ENCODE measurements at places on chromosomes 1 and 21.

DNA sequence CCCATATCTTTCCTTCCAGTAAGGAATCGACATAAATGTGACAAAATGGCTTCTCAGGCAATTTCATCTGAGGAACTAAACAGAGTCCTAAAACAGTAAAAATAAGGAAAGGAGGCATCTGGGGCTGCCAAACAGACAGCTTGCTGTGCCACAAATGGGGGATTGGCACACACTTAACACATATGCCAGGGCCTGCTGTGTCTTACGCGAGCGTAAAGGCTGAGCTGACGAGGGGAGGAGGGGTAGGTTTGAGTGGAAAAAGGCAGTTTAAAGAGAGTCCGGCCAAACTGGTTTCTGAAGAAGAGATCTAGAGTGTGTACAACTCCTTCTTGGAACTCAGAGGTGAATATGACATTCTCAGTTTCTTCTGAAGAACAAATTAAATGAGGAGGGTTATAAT is 244.1 kb upstream of the MAP1LC3C start:
- no peaks in the 10 kb centered on the region for H3K27me3 ChIP-seq
- H3K27ac ChIP-seq: no peak overlapping the region
- no peak overlapping the region for H3K4me3 ChIP-seq
- no peaks in the 10 kb centered on the region for H3K4me1 ChIP-seq
- no peaks in the 10 kb centered on the region for H3K36me3 ChIP-seq

DNA sequence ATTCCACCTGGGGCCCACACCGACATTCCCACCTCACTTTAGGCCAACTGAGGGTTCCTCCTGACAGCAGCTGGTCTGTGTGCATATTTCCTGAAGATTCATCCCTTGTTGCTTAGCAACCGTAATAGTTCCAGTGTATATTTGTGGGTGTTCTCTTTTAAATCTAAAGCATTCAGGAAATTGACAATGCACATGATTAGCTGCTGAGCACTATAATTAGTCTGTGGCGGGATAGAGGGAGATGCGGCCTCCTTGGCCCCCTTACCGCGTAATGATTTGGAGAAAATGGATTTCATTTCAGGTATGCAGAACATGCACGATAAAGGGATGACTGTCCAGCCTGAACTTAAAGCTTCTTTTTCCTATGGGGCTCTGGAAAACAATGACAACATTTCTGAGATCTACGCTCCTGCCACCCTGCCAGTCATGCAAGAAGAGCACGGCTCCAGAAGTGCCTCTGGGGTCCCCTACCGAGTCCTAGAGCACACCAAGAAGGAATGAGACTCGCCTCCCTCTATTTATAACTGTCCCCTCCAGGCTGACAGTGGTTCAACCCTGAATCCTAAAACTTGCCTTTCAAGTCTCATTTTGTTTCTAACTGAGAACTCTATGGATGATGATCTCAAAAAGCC is 33.8 kb upstream of the RCAN3 start:
- no peaks in the 10 kb centered on the region for H3K4me1 ChIP-seq
- H3K4me3 ChIP-seq: no peak overlapping the region
- no peak overlapping the region for H3K27ac ChIP-seq
- no peak for DNase-seq
- no peaks in the 10 kb centered on the region for H3K27me3 ChIP-seq
- peaks cover 3% of the 10 kb centered on the region for H3K36me3 ChIP-seq

DNA sequence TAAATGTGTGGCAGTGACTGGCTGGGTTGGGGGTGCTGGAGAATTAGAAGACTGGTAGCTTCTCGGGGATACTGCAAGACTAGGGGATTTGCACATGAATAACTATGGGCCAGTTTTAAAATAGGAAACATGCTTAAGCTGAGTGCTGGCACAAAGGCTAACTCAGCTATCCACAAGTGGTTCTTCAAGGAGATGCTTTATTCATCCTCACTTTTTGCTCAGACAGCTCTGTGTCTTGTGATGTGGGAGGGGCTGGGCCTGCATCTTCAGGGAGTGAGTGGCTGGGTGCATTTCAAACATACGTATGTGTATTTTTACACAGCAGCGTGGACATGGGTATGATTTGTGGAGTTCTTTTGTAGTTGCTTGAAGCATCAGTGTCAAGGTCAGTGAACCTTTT is 2.3 kb downstream of the COQ8A start:
- no peak overlapping the region for H3K27ac ChIP-seq
- H3K4me3 ChIP-seq: peak overlapping the region; percentile 9
- peaks cover 20% of the 10 kb centered on the region for H3K4me1 ChIP-seq

- no peaks in the 10 kb centered on the region for H3K27me3 ChIP-seq
- no peaks in the 10 kb centered on the region for H3K4me1 ChIP-seq
- no peak for DNase-seq
- H3K27ac ChIP-seq: no peak overlapping the region
- no peak overlapping the region for H3K4me3 ChIP-seq
These were observed 981.7 kb downstream of the TTLL7 start for GRCh38 chr1:83017276-83017675.

DNA sequence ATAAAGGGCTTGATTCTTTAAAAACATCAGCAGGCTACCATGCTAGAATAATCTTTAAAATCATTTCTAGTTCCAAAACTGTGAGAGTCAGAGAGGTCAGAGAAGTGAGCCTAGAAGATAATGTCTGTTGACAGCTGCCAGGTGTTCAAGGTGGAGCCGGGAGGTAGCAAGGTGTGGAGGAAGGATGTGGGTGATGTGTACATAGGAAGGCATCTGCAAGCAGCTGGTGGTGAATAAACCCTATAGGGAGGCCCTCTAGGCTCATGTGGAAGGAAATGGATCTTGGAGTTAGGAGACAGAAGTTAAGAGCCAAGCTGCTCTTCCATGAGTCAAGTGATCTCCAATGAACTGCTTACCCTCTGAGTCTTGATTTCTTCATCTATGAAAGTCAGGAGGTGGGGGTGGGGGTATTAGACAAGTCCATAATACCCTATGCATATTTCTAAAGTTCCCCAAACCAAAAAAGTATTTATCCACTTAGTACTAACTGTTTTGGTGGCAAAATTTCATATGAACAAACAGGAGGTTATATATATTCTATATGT is 266.3 kb downstream of the RHOU start:
- H3K4me1 ChIP-seq: no peaks in the 10 kb centered on the region
- no peak overlapping the region for H3K4me3 ChIP-seq
- DNase-seq: no peak
- H3K36me3 ChIP-seq: no peaks in the 10 kb centered on the region

- no peaks in the 10 kb centered on the region for H3K27me3 ChIP-seq
- no peaks in the 10 kb centered on the region for H3K36me3 ChIP-seq
- DNase-seq: no peak
- no peak overlapping the region for H3K4me3 ChIP-seq
- peak overlapping the region; percentile 65 for H3K27ac ChIP-seq
These were observed 183.0 kb downstream of the ETS2 start for GRCh38 chr21:38988509-38989378.

DNA sequence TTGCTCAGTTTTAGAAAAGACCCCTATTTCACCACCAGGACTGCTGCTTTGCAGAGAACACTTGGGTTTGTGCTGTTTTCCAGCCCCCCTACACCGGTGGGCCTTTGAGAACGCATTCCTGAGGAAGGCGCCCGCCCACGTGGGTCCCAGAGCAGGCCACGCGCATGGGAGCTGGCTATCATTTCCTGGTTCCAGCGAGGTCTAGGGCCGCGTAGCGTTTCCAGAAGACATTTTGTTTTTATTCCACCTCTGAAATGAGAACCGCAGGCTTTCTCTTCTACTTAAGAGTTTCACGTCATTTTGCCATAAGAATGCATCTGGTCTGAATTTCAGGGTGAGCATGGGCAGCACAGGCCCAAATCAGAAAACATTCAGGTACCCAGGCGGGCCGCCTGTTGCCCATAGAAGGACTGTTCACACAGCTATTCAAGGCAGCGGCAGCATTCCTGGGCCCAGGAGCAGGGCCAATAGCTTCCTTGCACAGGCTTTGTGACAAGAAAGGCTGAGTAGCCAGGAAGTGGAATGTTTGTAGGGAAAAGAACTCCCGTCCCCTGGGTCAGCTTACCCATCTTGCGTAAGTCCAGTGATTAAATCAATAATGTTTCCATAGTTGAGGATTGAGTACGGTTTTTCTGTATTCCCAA is 1.4 kb upstream of the KLHL21 start:
- peak overlapping the region; percentile 100 for H3K27ac ChIP-seq
- H3K4me1 ChIP-seq: peaks cover 20% of the 10 kb centered on the region
- H3K36me3 ChIP-seq: no peaks in the 10 kb centered on the region

DNA sequence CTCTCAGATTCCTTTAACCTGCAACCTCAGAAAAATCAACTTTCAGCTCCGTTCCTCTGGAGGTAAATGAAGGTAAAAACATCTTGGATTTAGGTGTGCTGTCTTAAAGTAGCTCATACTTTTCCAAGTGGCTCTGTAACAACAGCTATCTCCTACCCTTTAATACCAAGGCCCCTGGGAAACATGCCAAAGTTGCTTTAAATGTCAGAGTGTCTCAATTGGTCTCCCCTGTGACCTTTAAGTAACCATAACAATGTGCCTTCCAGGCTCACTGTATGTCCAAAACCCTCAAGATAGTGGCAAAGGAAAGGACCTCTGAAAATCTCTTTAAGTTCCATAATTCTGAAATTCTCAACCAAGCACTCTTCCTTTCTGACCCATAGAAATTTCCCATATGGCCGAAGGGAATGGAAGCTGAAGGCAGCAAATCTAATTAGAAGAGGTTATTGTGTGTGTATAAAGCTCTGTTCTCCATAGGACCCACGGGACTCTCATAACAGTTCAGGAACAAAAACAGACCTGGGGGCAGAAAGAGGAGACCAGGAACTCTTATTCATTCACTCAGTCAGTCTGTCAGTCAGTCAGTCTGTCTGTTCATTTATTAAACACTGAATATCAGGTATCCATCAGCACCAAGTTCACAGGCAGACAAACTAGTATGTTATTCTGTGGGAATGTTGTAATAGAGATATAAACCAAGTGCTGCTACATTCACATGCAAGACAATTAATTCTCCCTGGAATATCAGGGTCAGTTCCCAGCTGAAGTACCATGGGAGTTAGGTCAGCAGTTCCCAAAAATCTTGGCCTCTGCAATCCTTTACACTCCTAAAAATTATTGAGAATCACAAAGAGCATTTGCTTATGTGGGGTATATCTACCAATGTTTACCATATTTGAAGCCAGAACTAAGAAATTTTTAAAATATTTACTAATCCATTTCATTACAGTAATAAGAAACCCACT is 19.1 kb downstream of the ASTN1 start:
- no peaks in the 10 kb centered on the region for H3K27me3 ChIP-seq
- H3K4me3 ChIP-seq: no peak overlapping the region
- H3K36me3 ChIP-seq: no peaks in the 10 kb centered on the region
